ENCODE measurements at places on chromosomes 11 and 22.

- DNase-seq: no peak
Measured at GRCh38 chr11:62553080-62553838, 6.7 kb upstream of the AHNAK start.

GRCh38 chr11:71481101-71481960 is 28.3 kb downstream of the NADSYN1 start:
- DNase-seq: no peak

DNA sequence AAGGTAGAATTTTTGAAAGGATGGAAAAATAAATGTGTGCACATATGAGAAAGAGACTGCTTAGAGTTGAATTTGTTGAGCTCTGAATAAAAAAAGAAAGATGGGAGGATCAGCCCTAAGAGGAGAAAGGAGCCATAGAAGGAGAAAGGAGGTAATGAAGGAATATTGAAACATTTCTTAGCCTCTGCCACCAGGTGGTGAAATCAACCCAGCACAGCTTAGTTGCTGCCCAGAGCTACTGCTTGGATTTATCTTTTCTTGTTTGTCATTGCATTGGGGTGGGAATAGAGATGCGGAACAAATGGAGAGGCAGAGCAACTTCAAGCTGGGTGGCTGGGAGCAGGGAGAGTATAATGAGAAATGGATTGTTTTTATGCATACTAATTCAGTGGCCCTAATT is 80.4 kb downstream of the SERGEF start:
- DNase-seq: no peak

DNA sequence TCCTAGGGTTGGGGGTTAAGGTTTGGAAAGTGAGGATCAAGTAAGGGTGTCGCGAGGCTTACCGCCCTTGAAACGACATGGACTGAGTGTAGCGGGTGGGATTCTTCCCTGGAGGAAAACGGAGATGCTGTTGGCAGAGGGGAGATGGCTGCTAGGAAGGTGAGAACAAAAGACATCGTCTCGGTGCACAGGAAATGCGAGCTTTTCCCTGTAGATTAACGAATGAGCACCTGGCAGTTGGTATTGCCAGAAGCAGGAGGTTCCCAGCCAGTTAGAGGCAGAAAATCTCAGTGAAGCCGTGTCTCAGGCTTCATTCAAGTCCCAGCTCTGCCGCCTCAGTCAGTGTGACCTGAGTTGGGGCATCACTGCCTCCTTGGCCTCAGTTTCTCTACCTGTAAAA is 1.4 kb upstream of the LHFPL7 start:
- DNase-seq: no peak

DNA sequence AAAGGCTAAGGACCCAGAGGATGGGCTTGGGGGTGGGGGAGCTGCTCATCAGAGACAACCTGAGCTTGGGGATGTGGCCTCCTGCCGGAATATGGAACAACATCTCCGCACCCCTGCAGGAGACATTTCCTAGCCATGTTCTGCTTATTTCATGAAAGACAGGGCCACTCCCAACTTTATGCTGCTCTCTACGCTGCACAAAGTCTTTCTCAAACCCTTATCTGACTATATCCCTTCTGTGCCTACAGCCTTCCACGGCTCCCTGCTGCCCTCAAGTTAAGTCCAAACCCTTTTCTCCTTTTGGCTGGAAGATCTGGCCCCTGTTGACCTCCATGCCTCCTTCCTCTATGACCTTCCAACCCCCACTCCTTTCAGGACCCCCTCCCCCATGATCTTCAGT is 562.0 kb downstream of the MN1 start:
- DNase-seq: no peak

DNA sequence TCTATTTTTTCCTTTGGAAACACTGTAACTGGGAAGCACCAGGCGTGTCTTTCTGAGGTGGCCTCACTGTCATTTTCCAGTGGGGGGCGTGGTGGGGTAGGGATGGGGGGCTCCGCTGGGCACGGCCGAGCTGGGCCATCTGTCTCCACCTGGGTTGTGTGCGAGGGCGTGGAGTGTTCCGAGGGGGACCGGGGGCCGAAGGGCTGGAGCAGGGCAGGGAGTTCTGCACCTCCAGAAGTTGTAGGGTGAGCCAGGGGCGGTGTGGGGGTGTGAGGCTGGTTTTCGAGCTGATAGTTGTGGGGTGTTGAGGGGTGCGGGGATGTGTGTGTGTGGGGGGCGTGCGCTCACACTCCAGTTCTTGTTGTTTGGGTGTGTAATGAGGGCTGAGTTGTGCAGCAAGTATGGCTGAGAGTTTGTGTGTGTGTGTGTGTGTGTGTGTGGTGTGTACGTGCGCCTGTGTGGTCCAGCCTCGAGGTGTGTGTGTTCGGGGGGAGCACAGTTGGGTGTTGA is 10.8 kb downstream of the YPEL4 start:
- DNase-seq: no peak

DNA sequence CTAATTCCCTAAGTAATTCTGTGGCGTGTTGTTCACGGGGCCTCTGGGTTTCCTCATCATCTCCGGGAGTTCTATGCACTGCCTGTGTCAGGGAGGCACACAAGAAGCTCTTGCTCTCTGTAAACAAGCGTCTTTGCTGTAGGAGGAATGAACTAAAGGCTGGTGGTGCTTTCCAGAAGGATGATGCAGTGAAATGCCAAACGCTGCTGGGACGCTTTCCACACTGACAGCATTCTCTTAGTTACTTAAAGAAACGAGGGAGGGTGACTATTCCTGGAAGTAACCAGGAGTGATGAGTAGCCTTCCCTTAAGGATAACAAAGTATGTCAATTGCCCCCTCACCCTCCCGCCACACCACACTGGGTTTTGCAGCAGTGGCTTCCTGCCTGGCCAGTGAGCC is 38.5 kb upstream of the NUP50 start:
- DNase-seq: no peak

GRCh38 chr11:132231656-132232347 is 861.4 kb downstream of the NTM start:
- no peak for DNase-seq

GRCh38 chr22:32020117-32020516 is 22.9 kb upstream of the SLC5A1 start:
- no peak for DNase-seq

- DNase-seq: peak; percentile 23
Measured at GRCh38 chr22:31947296-31947695, 3.0 kb downstream of the YWHAH start.

- DNase-seq: no peak
Measured at GRCh38 chr11:78560153-78560552, 14.5 kb downstream of the NARS2 start.

DNA sequence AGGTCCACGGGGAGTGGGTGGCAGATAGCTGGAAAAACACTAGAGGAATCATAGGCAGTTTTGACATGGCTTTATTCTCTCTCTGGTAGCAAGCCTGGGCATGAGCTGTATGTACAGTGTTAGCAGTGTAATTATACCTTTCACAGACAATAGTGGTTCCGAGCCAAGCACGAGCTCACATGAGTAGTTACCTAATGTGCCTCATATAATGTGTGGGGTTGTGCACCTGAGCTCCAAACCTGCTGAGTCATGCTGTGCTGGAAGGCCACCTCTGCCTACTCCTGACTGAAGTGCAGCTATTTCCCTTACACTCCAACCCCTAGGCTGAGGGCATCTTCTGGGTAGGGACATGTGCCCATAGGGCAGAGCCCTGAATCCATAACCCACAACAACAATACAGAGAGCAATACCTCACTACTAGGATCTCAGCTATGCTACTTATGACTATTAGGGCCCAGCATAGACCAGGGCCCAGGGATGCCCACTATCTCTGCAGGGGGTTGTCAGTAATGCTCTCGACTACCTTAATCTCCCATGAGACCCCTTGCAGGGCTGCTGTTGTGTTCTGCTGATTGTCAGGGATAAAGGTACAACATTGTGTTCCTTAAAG is 432.1 kb downstream of the DYNC2H1 start:
- no peak for DNase-seq

- DNase-seq: no peak
Measured at GRCh38 chr22:45423524-45423923, 10.0 kb downstream of the RIBC2 start.

GRCh38 chr22:26939466-26939865 is 282.1 kb downstream of the MIAT start:
- no peak for DNase-seq

GRCh38 chr22:41405588-41405987 is 23.8 kb downstream of the TEF start:
- peak; percentile 24 for DNase-seq

- DNase-seq: no peak
Measured at GRCh38 chr11:64100782-64101353, 65.0 kb downstream of the MACROD1 start.

- DNase-seq: peak; percentile 18
Measured at GRCh38 chr11:43419460-43419859, 60.7 kb downstream of the TTC17 start.

- DNase-seq: no peak
Measured at GRCh38 chr11:86978756-86979608, 23.8 kb upstream of the FZD4 start.

DNA sequence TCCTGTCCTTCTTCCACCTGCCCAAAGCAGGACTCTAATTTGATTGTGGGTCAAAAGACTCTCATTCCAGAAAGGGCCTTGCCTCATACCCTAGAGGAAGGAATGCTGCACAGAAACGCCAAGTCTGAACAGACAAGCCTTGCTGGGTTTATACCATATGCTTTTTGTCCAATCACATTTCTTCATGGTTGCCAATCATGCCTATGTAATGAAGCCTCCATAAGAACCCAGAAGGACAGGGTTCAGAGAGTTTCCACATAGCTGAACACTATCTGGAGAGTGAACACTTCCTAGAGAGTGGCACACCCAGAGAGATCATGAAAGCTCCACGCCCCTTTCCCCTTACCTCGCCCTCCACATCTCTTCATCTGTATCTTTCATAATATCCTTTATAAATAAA is 4.8 kb upstream of the SAA2 start:
- DNase-seq: no peak

DNA sequence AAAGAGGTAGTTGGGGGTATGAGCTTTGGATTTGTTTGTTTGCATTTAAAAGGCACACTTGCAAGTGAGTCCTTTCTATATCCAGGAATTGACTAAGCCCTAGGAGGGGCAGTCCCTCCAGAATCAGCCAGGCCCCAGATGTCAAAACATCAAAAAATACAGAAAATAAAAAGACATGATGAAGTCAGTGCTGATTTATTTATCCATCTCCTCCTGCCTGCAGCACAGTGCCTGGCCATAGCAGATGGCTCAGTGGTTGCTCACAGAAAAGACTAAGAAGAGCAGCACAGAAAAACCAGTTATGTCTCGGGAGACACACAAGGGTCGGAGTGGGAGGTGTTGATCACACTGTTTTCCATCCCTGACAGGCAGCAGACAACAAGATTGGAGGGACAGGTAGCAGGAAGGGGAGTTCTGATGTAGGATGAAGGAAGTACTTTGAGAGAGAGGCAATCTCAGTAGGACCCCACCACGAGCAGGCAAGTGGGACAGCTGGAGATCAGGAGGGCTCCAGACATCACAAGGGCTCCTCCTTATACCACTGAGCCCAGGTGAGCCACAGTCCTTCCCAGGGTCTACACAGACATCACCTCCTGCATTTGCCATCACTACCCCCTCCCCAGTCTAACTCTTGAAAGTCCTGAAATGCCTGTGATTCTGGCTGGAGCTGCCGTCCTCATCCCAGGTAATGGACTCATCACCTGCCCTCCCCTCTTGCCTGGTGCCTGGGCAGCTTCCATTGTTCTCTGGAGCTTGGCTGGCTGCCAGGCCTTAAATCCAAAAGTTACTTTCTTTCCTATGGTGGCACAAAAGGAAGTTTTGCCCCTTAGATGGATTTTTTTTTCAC is 32.3 kb downstream of the TMPRSS5 start:
- no peak for DNase-seq

GRCh38 chr11:73344191-73344607 is 32.0 kb upstream of the RELT start:
- no peak for DNase-seq

- no peak for DNase-seq
Measured at GRCh38 chr11:127620671-127621070, 620.1 kb upstream of the KIRREL3 start.

DNA sequence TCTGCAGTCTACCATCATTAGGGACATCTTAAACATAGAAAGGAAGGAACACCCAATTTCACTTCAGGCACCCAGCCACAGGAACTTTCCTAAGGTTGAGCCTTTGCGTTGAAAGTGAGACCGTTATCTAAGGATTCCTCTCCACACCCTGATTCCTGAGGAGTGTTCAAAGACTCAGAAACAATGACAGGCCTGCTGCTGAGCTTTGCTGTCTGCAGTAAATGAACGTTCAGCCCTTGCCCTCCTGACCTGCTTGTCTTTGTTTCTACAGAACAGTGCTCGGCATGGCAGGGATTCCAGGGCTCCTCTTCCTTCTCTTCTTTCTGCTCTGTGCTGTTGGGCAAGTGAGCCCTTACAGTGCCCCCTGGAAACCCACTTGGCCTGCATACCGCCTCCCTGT is 7.0 kb downstream of the PRSS23 start:
- no peak for DNase-seq

DNA sequence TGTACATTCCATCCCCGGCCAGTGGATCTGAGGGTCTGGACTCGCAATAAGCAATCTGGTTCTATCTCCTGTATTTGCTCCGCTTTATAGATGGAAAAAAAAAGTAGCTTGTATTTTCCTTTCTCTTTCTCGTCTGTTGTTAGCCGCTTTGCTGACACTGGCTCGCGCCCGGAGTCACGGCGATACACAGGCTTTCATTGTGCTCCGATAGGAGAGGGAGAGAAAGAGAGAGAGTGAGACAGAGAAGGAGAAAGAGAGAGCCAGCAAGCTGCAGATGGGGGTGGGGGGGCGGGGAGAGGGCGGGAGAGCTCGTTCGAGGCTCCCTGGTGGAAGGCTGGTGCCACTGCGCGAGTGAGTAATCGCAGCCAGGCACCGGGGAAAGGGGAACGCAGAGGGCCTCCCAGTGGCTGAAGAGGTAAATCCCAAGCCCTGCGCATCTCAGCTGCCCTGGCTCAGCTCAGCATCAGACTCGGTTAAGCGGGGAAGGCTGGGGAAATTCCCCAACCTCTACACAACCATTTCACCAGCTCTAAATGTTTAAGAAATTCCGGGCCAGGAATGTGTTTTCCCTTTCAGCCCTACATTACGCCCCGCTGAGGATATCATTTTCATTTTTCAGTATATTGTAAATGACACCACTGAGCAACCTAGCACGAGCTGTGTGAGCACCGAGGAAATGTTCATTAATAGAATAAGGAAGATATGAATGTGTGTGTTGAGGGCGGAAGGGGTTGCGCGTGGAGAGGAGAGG is at the start of gene MAML2:
MAML2 (minus strand) TSS at position 235 of the 751 bp plus-strand sequence. CDS start 1,300 bp downstream, outside the sequence.
- DNase-seq: peak; percentile 89

- no peak for DNase-seq
Measured at GRCh38 chr11:109957601-109958000, 135.6 kb upstream of the ZC3H12C start.

GRCh38 chr11:46896719-46897406 is 21.5 kb downstream of the LRP4 start:
- no peak for DNase-seq

DNA sequence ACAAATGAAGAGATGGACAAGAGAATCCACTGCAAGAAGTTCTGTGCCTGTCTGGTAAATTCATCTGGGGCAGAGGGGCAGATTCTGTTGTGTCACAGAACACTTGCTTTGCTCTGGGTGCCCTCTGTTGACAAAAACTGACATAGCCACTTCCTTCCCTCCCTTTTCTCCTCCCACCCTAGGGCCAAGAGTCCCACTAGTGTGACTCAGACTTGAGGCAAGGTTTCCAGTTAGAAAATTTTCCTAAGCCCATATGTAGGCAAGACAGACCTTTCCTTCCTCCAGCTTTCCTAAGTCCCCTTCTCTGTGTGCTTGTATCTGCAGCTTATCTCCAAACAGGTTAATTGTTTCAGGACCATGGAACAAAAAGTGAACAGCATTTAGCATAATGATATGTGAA is 106.8 kb downstream of the RBFOX2 start:
- no peak for DNase-seq

GRCh38 chr11:57735619-57736298 is 5.5 kb upstream of the SELENOH start:
- DNase-seq: no peak
